ENCODE measurements at places on chromosomes 2 and 18.
A peak's percentile ranks its signal among the peaks of the same experiment; 100 is the strongest.

DNA sequence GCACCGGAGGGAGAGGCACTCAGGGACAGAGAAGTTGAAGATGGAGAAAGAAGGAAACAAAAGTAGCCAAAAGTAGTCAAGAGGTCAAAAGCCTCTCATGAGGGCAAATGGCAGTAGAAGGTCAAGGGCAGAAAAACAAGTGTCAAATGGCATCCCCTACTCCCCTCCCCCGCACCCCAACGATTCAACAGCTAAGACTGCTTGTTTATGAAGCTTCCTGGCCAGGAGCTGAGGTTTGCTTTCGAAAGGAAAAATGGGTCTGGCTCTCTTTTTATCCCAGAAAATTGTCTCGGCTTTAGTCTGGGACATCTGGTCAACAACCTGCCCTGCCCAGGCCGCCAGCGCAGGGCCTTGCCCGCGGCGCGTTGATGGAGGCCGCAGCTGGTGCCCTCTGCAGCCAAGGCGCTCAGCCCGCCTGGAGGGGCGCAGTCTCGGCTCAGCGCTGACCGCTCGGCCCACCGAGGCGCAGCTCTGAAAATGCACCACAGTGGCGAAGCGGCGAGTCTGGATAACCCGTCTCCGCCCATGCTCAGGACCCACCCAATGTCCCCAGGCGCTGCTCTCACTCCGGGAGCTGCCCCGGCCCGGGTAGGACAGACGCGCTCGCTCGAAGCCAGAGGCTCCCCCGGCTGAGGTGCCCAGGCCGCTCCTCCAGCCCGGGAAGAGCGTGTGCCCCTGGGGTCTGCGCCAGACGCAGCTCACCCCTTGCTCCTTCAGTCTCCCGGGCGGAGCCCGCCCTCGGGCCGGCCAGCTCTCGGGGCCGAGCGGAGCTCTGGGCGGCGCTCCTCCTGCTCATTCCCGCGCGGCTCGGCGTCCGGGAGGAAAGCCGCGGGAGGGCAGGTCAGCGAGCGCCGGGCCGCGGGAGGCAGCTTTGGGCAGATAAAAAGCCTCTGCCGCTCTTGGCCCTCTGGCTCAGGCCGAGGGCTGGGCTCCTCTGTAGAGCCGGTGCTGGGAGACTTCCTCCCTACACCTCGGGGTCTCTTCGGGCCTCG is 1.8 kb upstream of the TBR1 start:
- DNase-seq: peak; percentile 67

DNA sequence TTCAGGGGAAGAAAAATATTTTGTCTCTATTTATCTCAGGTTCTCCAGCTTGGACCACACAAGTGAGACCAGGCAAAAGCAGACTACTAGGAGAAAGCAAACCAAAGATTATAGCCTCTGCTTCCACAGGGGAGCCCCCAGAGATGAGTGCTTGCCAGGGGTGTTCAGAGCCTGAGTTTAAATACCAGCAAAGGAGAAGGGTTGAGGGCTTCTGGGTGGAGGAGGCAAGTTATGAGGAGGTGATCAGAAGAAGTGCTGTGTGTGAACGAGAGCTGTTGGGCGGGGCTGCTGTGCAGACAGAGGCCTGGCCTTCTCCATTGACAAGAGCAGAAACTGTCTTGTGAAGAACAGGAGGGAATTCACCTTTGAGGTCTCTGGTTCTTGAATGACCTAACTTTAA is 32.8 kb upstream of the PXDN start:
- no peak for DNase-seq

DNA sequence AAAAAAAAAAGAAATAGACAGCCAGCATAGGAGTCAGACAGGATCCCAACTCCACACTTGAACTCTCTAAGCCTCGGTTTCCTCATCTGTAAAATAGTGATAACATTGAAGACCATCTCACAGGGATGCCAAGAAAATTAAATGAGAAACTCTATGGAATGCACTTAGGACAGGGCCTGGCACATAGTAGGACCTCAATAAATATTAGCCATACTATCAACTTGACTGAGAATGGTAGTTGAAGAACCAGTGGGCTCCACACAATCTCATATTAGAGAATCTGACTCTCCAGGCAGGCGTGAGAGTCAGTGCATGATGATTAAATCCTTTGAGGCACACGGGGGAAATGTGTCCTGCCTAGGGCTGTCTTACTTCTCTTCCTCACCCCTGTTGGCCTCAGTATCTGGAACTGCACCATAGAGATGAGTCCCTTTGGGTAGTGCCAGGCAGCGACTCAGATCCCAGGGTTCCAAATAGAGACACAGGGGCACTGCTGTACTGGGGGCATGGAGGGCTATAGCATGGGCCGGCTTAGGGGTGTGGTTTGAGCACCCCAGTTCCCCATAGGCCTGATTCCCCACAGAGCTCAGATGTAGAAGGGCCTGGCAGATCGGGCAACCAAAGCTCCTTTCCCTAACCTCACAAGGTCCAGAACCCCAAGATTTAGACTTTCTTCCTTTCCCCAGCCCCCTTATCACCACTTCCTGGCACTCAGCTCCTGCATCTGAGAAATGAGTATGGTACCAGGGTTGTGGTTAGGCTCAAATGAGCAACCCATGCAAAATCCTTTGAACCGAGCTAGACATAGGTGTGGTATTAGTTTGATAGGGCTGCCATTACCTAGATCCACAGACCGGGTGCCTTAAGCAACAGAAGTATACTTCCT is 51.3 kb upstream of the CAB39 start:
- DNase-seq: no peak

- DNase-seq: no peak
These were observed 836.7 kb downstream of the SOCS6 start for GRCh38 chr18:71125581-71125980.

- DNase-seq: no peak
These were observed 219.8 kb upstream of the SPHKAP start for GRCh38 chr2:228401065-228401912.

- DNase-seq: no peak
These were observed 381.0 kb upstream of the MEX3C start for GRCh38 chr18:51578406-51578980.

GRCh38 chr18:668260-668659 is 10.8 kb downstream of the TYMS start:
- no peak for DNase-seq

- DNase-seq: no peak
These were observed 553.0 kb upstream of the FANCL start for GRCh38 chr2:58794103-58794502.

DNA sequence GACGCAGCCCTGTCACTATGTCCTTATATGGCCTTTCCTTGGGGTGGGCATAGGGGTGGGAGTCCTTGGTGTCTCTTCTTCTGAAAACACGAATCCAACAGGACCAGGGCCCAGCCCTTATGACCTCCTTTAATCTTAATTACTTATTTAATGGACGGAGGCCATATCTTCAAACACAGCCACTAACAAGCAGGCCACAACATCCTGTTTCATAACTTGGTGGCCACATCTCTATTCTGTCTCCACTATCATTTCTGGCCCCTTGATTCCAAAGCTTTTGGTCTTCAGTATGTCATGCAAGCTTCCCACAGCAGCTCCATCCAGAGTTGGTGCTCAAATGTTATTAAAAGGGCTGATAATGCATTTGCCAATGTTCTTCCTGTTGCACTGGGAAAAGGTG is 287.3 kb upstream of the SMIM21 start:
- no peak for DNase-seq

- no peak for DNase-seq
These were observed 2.5 kb upstream of the ICOS start for GRCh38 chr2:203934041-203934492.

- no peak for DNase-seq
These were observed 51.7 kb downstream of the COX7A2L start for GRCh38 chr2:42309366-42309765.

DNA sequence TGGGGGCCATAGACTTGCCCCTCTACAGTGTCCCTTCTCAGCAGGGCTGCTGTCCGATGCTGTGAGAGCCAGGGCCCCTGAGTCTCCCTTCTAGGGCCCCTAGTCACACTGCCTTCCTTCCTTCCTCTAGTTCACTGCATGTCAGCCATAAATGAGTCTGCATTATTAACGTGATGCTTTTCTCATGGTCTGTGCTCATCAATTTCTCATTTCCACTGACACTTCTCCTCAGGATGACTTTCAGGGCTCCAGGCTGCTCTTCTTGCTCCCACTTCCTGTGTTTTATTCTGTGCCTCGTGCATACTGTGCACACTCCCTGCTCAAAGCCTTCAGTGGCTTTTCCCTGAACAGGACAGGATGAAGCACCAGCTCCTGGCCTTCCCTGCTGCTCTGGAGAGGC is 146.5 kb downstream of the FAM210A start:
- no peak for DNase-seq

DNA sequence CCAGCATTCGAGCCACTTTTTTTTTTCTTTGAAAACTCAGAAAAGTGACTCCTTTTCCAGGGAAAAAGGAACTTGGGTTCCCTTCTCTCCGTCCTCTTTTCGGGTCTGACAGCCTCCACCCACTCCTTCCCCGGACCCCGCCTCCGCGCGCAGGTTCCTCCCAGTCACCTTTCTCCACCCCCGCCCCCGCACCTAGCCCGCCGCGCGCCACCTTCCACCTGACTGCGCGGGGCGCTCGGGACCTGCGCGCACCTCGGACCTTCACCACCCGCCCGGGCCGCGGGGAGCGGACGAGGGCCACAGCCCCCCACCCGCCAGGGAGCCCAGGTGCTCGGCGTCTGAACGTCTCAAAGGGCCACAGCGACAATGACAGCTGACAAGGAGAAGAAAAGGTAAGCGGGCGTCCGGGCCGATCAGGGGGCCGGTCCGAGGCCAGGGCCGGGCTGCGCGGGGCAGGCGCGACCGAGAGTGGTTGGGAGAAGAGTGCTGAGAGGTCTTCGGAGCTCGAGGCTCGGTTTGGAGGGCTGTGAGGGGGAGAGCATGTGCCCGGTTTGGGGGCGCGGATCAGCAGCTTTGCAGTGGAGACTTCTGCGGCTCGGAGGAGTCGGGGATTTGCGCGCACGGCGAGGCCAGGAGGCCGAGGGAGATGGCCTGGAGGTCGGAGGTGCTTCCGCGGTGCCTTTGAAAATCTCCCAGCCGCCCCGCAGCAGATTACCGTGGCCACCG is 502 bp downstream of the EPAS1 start:
- peak; percentile 44 for DNase-seq

- DNase-seq: no peak
These were observed 936.6 kb upstream of the FANCL start for GRCh38 chr2:59177748-59178147.

DNA sequence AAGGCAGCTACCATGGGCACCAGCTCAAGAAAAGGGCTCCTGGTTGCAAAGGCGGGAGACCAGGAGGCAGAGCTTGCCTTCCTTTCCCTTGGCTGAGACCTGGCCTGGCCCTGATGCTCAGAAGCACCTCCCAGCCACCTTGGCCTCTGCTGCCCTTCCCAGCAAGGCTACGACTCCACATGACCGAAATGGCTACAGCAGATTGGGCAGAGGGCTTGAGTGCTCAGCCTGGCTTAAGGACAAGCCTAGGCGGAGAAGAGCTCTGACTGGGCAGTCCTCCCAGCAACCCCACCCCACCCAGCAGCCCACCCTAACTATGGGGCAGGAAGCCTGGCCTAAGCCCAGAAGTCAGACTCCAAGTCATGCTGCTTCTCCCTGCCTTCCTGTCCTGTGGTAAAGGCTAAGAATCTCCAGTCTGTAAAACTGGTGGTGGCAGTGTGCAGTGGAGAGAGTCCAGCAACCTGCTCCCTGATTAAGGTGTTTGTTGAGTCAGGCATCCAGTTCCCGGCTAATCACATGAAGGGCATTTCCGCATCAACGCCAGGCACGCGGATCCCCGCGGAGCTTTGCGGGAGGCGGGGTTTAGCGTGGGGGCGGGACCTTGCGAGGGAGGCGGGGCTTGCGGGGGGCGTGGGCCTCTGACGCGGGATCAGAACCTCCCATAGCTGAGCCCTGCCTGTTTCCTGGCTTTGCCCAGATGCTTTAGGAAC is 256.0 kb downstream of the BCL11A start:
- DNase-seq: no peak

DNA sequence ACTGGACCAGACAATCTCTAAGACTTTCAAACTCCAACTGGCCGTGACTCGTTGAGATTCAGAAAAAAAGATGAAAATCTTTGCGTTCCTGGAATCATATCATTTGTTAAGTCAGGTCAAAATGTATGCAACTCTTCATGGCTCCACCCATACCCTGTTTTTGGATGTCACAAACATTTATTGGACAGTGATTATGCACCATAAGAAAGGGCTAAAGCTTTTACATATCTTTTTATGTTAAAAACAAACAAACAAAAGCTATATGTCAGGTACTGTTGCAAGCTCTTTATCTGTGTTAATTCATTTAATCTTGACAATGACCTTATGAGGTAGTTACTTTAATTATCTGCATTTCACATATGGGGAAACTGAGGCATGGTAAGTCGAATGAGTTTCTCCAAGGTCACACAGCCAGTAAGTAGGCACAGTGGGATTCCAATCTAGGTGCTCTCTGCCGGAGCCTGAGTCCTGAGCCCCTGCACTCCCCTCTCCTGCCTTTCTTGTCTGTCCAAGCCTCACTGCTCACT is 145.7 kb upstream of the MYCN start:
- no peak for DNase-seq

DNA sequence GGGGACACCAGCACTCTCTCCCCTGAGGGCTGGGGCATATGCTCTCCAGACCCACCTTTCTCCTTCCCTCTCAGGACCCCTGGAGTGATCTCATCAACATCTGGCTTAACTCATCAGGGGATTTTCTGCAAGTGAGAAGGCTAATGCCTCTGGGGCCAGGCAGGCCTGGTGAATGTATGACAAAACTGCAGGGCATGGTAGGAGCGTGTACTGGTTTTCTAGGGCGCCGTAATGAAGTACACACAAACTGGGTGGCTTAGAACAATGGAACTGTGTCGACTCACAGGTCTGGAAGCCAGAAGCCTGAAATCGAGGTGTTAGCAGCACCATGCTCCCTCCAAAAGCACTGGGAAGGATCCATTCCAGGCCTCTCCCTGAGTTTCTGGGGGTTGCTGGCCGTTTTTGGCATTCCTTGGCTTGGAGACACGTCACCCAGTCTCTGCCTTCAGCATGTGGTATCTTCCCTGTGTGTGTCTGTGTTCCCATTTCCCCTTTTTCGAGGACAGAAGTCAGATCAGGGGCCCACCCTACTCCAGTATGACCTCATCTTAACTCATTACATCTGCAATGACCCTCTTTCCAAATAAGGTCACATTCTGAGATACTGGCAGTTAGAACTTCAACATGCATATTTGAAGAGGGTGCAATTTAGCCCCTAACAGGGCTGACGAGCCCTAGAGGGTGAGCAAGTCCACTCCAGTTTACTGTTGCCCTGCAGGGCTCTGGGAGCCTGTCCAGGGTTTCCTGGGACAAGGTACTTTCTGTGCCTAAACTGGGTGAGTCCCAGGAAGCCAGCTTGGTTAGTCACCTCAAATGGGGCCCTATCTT is 45.5 kb upstream of the CAB39 start:
- no peak for DNase-seq

DNA sequence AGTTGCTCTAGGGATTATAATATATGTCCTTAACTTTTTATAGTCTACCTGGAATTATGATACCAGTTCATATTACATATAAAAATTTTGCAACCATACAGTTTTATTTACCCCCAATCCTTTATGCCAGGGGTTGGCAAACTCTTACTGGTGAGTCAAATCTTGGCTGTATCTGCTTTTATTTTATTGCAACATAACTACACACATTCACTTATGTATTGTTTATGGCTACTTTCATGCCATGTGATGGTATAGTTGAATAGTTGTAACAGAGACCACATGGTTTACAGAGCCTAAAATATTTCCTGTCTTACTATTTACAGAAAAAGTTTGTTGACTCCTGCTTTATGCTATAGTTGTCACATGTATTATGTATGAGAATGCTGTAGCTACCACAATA is 25.8 kb upstream of the DLX2 start:
- no peak for DNase-seq

GRCh38 chr18:55240978-55241377 is 281.7 kb upstream of the CCDC68 start:
- DNase-seq: no peak

GRCh38 chr2:32976409-32977063 is 29.8 kb downstream of the LTBP1 start:
- no peak for DNase-seq

All from H54 (cell line).